ENCODE measurements at places on chromosomes 6 and 20. TPM values are rescaled to one million over a fixed set of nuclear protein-coding genes. Genes with fewer than 3 reads are reported as not detected.

GRCh38 chr6:69933239-69933638, 66.9 kb downstream of the COL19A1 start:
- no peaks in the 10 kb centered on the region for H3K36me3 ChIP-seq
- H3K4me3 ChIP-seq: no peak overlapping the region
- H3K27ac ChIP-seq: no peak overlapping the region
- no peaks in the 10 kb centered on the region for H3K4me1 ChIP-seq

DNA sequence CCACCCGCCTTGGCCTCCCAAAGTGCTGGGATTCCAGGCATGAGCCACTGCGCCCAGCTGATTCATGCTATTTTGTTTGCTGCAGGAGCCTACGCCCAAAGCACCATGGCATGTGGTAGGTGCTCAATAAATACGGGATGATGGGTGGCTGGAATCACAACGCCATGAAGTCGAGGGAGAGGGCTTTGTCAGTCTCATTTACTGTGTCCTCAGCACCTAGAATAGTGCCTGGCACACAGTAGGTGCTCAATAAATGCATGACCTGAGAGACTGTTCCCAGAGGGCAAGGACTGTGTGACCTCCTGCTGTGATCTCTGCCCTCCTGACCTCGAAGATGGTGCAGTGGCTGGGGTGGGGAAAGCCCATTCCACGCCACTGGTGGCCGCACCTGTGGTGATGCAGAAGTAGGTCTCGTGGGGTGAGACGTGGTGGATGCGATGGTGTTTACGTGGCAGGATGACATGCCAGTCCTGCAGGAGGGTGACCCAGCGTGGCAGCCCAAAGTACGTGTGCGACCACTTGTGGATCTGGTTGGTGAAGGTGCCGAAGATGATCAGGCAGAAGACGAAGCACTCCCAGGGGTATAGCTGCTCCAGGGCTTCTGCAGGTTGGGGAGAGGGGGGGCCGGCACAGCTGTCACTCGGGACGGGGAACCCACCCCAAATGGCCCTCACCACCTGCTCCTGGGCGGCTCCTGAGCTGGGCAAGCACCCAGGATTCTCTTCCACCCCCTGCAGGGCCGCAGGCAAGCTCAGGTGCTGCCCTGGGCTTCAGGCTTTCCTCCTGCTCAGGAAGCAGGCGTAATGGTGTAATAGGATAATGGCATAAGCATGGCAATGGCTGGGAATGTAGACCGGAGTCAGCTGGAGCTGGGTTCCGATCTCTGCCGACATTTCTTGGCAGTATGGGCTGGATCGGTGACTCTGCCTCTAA, 14.9 kb upstream of the UBE2V1 start:
- no peak for DNase-seq
- H3K36me3 ChIP-seq: peaks cover 86% of the 10 kb centered on the region
- no peak overlapping the region for H3K4me3 ChIP-seq
- H3K27ac ChIP-seq: no peak overlapping the region

DNA sequence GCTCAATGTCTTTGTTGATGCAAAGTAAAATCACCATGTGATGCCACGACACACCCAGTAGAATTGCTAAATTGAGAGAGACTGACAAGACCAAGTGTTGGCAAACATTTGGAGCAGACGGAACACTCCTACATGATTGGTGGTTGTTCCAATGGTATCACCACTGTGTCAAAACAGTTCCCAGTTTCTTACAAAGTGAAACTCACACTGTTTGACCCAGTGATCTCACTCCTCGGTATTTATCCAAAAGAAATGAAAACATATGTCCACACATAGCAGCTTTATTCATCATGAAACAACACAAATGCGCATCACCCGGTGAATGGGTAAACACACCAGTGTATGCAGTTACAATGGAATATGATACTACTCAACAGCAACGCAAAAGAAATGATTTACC, 74.0 kb upstream of the SULF2 start:
- H3K36me3 ChIP-seq: no peaks in the 10 kb centered on the region
- DNase-seq: no peak
- H3K4me1 ChIP-seq: no peaks in the 10 kb centered on the region

DNA sequence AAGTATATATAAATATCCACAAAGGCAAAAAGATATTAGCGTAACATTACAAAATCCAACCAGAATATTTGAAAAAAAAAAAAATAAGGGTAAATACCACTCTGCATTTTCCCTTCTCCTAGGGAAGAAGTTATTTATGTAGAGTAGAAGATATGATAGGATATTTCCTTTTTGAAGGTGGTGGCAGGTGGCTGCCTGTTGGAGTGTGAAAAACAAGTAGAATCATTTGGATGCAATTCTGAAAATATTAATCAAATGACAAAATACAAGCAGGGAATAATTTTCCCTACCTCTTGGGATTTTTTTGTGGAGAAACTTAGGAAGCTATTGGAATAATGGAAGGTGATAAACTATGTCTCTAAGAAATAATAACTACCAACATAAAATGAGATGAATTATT, 62.5 kb upstream of the OGFRL1 start:
- no peak overlapping the region for H3K4me3 ChIP-seq
- H3K4me1 ChIP-seq: no peaks in the 10 kb centered on the region
- no peak overlapping the region for H3K27ac ChIP-seq

DNA sequence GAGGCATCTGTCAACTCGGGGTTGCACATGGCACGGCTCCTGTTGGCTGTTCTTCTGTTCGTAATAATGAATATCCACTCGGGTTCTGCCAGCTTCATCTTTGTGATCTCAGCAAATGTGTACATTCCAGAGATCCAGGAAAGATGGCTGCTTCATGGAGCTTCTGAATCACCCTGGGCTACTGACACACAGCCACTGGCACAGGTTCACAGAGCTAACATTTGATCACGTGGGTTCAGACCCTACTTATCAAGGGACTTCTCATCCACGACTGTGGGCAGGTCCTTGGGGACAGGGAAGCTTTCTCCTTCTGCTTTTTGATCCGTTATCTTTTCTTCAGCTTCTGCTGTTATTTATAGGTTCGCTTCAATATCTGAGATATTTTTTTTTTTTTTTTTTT, 18.1 kb downstream of the PPP1R3G start:
- H3K36me3 ChIP-seq: peaks cover 3% of the 10 kb centered on the region
- H3K27ac ChIP-seq: no peak overlapping the region
- no peak for DNase-seq
- no peaks in the 10 kb centered on the region for H3K4me1 ChIP-seq

DNA sequence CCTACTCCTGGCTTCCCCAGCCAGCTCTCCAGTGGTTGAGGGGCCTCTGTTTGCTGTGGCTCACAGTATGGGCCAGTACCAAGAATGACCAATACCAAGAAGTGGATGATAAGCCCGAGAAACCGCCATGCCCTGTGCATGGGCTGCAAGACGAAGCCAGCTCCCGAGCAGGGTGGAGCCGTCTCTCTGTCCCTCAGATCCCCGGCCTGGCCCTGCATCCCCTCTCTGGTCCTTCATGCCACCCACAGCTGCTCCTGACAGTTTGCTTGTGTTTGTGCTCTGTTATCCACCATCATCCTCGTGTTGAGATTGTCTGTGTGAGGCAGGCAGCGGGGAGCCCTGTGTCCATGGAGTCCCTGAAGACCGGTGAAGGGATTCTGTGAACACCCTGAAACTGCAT, 36.1 kb downstream of the GABRR2 start:
- H3K36me3 ChIP-seq: no peaks in the 10 kb centered on the region
- no peak overlapping the region for H3K27ac ChIP-seq
- no peaks in the 10 kb centered on the region for H3K27me3 ChIP-seq
- no peaks in the 10 kb centered on the region for H3K4me1 ChIP-seq

DNA sequence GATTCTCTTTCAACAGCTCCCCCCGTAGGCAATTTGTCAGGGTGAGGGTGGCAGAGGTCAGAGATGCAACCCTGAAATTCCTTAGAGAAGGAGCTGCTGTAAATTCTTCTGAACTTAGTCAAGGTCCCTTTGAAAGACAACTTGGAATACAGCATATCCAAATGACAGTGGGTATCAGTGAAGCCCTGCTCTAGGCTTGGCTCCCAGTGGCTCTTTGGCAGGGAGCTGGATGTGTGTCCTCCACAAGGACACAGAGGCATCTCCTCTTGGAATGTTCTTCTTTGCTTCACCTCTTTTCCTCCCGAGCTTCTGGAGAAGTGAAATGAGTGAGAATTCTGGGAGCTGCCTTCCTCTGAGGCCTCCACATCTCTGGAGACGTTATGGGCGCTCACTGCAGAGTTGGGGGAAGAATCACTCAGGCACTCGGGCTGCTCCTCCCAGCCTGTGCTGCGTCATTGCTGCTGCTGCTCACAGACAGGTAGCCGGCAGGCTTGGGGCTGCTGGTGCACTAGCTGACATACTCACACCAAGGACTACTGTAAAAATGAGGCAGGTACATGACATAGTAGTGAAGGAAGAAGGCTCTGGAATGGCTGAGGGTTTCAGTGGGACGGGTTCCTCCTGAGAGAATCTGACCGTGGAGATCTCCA, 34.1 kb downstream of the DYNLT1 start:
- H3K4me3 ChIP-seq: no peak overlapping the region
- no peak overlapping the region for H3K27ac ChIP-seq
- no peak for DNase-seq
- peaks cover 53% of the 10 kb centered on the region for H3K36me3 ChIP-seq
- H3K4me1 ChIP-seq: no peaks in the 10 kb centered on the region

GRCh38 chr6:38720295-38720694, 5.2 kb downstream of the DNAH8 start:
- H3K4me3 ChIP-seq: no peak overlapping the region
- no peaks in the 10 kb centered on the region for H3K4me1 ChIP-seq
- H3K36me3 ChIP-seq: no peaks in the 10 kb centered on the region
- H3K27me3 ChIP-seq: peaks cover 21% of the 10 kb centered on the region
- H3K27ac ChIP-seq: no peak overlapping the region

DNA sequence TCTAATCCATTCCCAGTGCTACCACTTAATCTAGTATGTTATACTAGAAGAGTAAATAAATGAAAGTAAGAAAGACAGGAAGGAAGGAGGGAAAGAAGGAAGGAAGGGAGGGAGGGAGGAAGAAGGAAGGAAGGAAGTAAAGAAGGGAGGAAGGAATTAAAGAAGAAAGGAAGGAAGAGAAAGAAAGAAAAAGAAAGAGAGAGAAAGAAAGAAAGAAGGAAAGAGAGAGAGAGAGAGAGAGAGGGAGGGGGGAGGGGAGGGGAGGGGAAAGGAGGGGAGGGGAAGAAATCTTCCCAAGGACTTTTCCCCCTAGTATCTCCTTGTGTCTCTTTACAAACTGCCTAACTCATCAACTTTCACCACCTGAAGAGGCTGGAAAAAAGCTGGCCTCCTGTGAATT, 20.8 kb upstream of the MUC21 start:
- H3K27me3 ChIP-seq: no peaks in the 10 kb centered on the region
- H3K27ac ChIP-seq: no peak overlapping the region
- H3K4me3 ChIP-seq: no peak overlapping the region
- no peak for DNase-seq
- H3K4me1 ChIP-seq: no peaks in the 10 kb centered on the region

- DNase-seq: no peak
- H3K36me3 ChIP-seq: no peaks in the 10 kb centered on the region
- no peaks in the 10 kb centered on the region for H3K4me1 ChIP-seq
- no peaks in the 10 kb centered on the region for H3K27me3 ChIP-seq
Observed at GRCh38 chr20:42894483-42894882, 295.2 kb downstream of the PTPRT start.

- DNase-seq: peak; percentile 30
- H3K4me1 ChIP-seq: no peaks in the 10 kb centered on the region
- H3K27me3 ChIP-seq: no peaks in the 10 kb centered on the region
- no peak overlapping the region for H3K27ac ChIP-seq
- no peaks in the 10 kb centered on the region for H3K36me3 ChIP-seq
Observed at GRCh38 chr6:77740380-77740779, 87.5 kb downstream of the MEI4 start.

DNA sequence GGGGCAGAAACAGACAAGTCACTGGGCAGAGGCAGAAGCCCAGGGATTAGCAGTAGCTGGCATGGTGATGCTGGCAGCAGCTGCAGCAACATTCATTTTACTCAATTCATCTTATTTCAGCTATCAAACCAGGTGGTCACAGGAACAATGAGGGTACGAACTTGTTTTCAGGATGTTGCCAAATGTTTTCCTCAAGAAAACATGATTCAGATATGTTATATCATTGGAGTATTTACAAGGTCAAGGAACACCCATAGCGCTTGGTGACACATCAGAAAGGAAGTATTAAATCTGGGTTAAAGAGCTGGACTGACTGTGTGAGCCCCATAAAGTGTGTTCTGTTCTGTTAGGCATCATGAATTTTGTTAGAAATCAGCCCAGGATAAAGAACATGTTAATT, 456.9 kb upstream of the ID4 start:
- H3K36me3 ChIP-seq: no peaks in the 10 kb centered on the region
- H3K27me3 ChIP-seq: no peaks in the 10 kb centered on the region
- no peak for DNase-seq
- no peaks in the 10 kb centered on the region for H3K4me1 ChIP-seq
- no peak overlapping the region for H3K4me3 ChIP-seq

- H3K27ac ChIP-seq: no peak overlapping the region
- peaks cover 11% of the 10 kb centered on the region for H3K36me3 ChIP-seq
- no peaks in the 10 kb centered on the region for H3K4me1 ChIP-seq
- DNase-seq: no peak
Observed at GRCh38 chr6:129592516-129593232, 117.3 kb downstream of the ARHGAP18 start.

GRCh38 chr6:157330831-157331230, 7.5 kb upstream of the TMEM242 start:
- no peak overlapping the region for H3K4me3 ChIP-seq
- no peaks in the 10 kb centered on the region for H3K4me1 ChIP-seq
- H3K36me3 ChIP-seq: no peaks in the 10 kb centered on the region
- DNase-seq: no peak
- H3K27ac ChIP-seq: no peak overlapping the region

- no peaks in the 10 kb centered on the region for H3K36me3 ChIP-seq
- no peaks in the 10 kb centered on the region for H3K27me3 ChIP-seq
- no peak overlapping the region for H3K27ac ChIP-seq
- H3K4me3 ChIP-seq: no peak overlapping the region
- no peak for DNase-seq
Observed at GRCh38 chr6:44473393-44474189, 86.1 kb downstream of the CDC5L start.

GRCh38 chr6:56214041-56214702, 33.2 kb downstream of the COL21A1 start:
- no peak overlapping the region for H3K27ac ChIP-seq
- no peaks in the 10 kb centered on the region for H3K36me3 ChIP-seq
- no peak overlapping the region for H3K4me3 ChIP-seq
- no peak for DNase-seq
- H3K4me1 ChIP-seq: no peaks in the 10 kb centered on the region
- no peaks in the 10 kb centered on the region for H3K27me3 ChIP-seq

DNA sequence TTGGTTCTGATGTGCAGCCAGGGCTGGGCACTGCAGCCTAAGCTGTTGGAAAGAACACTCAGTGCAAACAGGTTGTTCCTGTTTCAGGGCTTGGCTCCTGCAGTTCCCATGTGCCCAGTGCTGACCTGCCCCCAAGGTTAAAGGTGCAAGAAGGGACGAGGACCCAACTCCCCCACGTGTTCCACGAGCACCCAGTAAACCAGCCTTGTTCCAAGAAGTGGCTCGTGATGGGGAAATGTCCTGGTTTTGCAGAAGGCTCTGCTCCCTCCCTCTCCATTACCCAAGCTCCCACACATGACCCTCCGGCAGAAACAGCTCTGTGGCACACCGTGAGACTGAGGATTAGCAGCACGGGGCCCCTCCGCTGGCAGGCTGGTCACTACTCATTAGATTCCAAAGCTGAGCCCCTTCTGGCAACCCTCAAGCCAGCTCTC, 9.4 kb downstream of the ACSS1 start:
- H3K27ac ChIP-seq: no peak overlapping the region
- no peaks in the 10 kb centered on the region for H3K36me3 ChIP-seq
- H3K4me3 ChIP-seq: no peak overlapping the region

Gene NOTCH4
- 1.1 TPM for polyA plus RNA-seq

Gene YIPF3
- polyA plus RNA-seq: 91.2 TPM

Gene CRISP2
- 0.30 TPM for polyA plus RNA-seq

Gene ZBTB46
- polyA plus RNA-seq: not detected

Gene PACRG
- 1.5 TPM for polyA plus RNA-seq

Gene SAMD10
- polyA plus RNA-seq: 5.8 TPM

Gene CDK5RAP1
- 30.6 TPM for polyA plus RNA-seq

Gene TAF8
- polyA plus RNA-seq: 14.4 TPM

Gene TSPO2
- 1.9 TPM for polyA plus RNA-seq
